ENCODE measurements at places on chromosomes 16 and 17.

DNA sequence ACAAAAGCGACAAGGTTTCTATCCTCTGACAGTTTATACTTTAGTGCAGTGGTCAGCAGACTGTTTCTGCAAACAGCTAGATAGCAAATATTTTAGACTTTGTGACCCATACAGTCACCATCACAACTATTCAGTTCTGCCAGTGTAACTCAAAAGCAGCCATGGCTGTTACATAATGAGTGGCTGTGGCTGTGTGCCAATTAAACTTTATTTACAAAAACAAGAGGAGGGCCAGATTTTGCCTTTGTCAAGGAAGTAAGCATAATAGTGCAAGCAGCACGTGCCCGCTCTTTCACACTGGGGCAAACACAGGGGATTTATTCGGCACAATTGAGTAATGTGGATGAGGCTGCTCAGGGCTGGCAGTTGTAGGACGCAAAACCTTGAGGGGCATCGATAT, 551.5 kb downstream of the MAF start:
- no peak for DNase-seq

GRCh38 chr17:9158544-9159452, 137.5 kb downstream of the NTN1 start:
- no peak for DNase-seq

DNA sequence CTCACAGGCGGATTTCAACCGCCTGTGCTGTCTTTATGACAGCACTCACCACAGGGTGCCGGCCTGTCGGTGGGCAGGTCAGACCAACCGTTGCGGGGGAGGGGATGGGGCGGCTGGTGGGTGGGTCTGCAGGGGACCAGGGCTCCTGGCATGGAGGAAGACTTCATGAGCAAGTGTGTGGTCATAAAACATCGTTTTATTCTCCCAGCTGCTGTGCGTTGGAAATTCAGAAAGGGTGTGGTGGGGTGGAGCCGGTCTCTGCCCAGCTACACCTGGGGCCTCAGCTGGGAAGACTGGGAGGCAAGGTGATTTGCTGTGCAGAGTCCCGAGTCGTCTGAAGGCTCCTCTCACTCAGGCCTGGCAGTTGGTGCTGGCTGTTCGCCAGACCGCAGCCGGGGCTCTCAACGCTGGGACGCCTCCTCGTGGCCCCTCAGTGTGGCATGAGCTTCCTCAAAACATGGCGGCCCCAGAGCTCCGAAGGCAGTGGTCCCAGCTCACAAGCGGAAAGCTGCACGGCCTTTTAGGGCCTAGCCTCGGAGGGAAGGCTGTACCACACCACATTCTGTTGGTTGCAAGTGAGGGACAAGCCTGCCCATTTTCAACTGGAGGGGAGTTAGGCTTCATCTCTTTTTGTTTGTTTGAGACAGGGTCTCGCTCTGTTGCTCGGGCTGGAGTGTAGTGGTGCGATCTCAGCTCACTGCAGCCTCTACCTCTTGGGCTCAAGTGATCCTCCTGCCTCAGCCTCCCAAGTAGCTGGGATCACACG, 45.8 kb upstream of the GSE1 start:
- no peak for DNase-seq

DNA sequence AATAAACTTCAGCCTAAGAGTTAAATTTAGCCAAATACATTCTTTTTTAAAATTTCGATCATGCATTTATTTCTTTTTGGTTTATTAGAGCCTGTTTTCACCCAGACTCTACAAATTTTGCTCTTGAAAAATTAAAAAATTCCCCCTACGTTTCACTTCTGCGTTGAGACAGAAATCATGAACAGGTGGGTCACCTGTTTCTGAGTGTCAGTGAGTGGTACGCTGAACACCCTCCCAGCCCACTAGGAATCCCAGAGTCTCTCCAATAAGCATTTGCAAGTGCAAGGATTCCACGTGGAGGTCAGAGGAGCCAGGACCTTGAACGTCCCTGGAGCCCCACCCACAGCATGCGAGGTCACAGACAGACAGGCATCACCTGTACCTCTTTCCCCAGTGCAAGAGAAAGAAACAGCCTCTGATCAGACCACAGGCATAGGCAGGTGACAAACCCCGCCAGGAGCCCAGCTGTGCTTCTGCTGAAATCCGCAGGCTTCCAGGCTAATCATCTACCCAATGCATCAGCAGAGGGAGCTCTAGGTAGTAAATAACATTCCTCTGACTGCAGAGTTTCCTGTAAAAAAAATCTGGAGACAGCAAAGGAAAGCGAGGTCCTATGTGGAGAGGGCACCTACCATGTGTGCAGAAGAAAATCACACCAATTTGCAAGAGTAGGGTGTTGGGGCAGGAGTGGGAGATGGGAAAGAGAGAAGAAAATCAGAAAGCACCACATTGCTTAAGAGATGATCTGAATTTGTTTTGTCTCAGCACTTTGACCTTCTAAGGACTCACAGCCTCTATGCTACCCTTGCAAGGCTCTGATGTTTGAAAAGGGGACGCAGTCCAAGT, 5.9 kb upstream of the XYLT1 start:
- DNase-seq = no peak

DNA sequence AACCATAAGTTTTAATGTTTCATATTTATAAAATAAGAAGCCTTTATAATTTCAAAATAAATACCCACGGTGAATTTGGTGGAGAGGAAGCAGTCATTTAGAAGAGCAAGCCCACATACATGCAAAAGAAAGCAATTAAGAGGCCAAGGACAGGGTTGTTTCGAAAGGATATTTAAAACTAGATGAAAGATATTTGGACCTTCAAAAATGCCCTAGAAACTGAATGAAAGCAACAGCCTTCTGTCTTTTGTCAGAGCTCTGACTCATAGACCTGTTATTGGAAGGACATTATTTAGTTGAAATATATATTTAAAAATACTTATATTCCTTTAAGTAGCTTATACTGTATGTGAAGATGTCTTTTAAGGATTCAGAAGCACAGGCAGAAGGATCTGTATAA, 8.6 kb upstream of the METTL9 start:
- no peak for DNase-seq

GRCh38 chr16:85395913-85396878, 216.9 kb upstream of the GSE1 start:
- DNase-seq = no peak

- DNase-seq = no peak
These were observed 100.0 kb upstream of the MED13 start for GRCh38 chr17:62164747-62165722.

DNA sequence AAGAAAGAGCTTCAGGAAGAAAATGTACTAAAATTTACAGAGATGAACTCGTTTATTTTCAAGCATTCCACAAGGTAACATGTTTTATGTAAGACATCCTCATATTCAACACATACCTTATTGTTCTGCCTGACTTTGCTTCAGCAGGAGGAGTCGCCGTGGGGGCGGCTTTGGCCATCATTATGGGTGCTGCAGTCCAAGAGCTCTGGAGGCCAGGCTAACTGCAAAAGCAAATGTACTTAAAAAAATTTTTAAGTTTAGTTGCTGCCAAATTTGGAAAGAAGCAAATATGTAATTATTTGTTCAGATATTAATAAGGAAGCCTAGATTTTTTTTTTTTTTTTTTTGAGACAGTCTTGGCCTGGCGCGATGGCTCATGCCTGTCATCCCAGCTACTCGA, 4.1 kb upstream of the SPG7 start:
- DNase-seq = no peak

- DNase-seq = no peak
These were observed 4.5 kb upstream of the NAT9 start for GRCh38 chr17:74780443-74781238.

- DNase-seq = no peak
These were observed 186.5 kb downstream of the STX8 start for GRCh38 chr17:9389111-9389527.

DNA sequence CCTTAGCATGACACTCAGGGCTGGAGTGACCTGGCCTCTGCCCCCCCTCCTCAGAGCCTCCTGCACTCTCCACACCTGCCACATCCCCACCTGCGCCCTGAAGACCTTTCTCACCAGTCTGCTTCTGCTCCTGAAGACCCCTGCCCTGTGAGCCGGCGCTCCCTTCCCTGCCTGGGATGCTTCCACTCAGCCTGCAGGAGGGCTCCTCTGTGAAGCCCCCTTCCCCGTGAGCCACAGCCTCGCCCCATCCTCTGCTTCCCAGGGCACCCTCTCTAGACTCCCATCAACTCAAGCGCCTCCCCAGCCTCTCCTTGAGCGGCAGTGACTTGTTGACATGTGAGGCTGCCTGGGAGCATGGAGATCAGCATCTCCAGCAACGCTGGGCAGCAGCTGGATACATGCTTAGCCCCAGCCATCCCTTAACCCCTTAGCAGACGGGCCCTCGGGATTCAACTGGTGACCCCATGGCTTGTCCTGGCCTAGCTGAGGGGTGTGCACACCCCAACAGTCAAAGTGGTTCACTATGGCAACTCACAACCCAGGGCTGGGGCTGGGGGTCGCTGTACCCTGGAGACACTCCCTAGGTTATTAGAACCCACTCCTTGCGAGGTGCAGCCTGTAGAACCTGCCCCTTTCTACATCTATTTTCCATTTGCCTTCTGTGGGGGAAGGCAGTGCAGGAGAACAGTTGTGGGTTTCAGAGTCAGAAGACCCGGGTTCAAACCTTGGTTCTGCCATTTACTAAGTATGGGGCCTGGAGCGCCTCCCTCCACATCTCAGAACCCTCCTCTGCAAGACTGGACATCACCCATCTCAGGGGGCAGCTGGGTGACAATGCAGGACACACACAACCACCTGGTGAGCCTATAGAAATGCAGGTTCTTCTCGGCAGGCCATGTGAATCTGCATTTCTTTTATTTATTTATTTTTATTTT, 21.5 kb downstream of the TMEM235 start:
- DNase-seq = peak; percentile 11

DNA sequence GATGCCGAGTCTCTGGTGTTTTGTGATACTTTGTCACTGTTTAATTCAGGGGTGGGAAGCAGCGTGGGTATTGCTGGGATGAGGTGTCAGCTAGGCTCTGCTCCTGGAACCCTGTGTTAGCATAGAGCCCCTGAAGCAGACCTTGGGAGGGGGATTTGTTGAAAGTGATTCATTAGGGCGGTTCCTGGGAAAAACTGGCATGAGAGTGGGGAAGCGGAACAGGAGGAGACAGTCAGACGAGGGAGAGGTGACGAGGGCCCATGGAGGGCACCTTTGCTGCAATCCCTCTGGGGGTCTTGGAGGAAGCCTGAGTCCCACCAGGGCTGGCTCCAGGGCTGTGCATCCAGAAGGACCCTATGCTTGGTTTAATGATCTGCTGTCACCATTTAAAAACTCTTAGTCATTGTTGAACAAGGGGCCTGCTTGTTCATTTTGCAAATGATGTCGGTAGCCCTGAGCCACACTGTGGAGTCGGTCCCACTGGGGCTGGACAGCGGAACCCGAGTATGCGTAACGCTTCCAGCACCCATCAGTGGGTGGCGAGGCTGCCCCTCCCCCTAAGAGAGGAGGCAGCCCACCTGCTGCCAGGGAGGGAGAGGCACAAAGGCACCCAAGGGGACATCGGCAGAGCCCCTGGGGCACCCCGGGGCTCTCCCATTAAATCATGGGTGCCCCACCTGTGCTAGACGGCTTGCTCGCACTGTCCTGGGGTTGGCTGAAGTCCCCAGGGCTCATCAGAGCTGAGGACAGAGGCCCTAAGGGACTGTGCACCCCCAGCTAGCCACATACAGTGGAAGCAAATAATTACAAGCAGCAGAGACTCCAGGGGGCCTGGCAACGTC, 35.4 kb downstream of the WFDC1 start:
- DNase-seq = no peak

GRCh38 chr17:2183346-2183745, 120.2 kb downstream of the SMG6 start:
- DNase-seq = no peak

DNA sequence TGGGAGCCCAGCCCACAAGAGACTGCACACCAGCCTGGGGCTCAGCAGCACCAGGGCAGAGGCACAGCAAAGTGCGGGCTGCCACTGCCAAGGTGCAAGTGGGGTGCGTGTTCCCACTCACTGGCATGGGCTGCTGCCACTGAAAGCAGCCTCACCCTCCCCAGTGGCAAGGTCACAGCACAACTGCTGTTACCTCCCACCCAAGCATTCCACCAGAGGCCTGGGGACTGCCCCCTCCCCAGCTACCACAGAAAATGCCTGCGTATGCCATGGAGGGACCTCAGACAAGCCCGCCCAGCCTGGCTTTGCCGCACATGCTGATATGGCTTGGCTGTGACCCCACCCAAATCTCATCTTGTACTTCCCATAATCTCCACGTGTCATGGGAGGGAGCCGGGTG, 33.1 kb downstream of the MEAK7 start:
- DNase-seq = no peak

GRCh38 chr16:3762107-3762750, 44.9 kb upstream of the TRAP1 start:
- DNase-seq = no peak

DNA sequence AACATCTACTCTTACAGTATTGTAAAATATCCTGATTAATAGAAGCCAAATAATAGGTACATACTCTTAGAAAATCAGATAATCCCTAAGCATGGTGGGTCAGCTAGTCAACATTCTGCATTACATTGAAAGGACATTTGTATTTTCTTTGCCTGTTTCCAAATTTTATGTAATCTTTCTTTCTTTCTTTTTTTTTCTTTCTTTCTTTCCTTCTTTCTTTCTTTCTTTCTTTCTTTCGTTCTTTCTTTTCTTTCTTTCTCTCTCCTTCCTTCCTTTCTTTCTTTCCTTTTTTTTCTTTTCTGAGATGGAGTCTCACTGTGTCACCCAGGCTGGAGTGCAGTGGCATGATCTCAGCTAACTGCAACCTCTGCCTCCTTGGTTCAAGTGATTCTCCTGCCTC, 18.9 kb downstream of the ITGB3 start:
- no peak for DNase-seq

DNA sequence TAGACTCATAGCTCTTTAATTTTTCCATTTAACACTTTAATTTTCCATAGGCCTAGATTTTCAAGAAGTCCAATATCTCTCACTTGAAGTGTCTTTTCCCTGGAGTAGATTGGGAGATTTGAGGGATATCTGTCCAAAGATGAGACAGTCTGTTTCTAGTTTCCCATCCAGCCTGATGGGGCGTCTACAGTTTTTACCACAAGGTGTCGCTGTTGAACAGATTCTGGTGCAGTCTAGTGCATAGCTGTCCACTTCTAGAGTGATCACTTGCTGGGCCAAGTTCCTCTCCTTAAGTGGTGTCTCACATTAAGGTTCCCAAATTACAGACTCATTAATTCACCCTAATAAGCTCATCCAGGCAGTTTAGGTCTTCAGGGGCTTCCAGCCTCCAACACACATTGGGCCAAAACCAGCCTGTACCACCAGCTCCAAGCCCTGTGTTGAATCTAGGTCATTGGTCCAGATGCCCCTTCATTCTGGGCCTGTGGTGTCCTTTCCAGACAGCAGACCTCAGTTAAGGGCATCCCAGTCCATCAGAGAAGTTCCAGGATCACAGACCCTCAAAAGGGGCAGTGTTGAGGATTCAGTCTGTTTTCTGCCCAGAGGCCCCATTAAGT, 9.4 kb downstream of the SNX20 start:
- peak; percentile 6 for DNase-seq

GRCh38 chr17:80968602-80969029, 23.0 kb upstream of the CHMP6 start:
- DNase-seq = no peak

- DNase-seq = no peak
These were observed at the start of gene KRT23 for GRCh38 chr17:40937384-40937819. Gene KRT23 (minus strand): TSS chr17:40937646. CDS start chr17:40936603, 1,043 bp downstream.

Data from effector CD8-positive, alpha-beta T cell (primary cell).